Thoracic aorta (tissue), 2 donors: ENCODE measurements at places on chromosomes 5 and 9. TPM values are rescaled to one million over a fixed set of nuclear protein-coding genes. Genes with fewer than 3 reads are reported as not detected.

DNA sequence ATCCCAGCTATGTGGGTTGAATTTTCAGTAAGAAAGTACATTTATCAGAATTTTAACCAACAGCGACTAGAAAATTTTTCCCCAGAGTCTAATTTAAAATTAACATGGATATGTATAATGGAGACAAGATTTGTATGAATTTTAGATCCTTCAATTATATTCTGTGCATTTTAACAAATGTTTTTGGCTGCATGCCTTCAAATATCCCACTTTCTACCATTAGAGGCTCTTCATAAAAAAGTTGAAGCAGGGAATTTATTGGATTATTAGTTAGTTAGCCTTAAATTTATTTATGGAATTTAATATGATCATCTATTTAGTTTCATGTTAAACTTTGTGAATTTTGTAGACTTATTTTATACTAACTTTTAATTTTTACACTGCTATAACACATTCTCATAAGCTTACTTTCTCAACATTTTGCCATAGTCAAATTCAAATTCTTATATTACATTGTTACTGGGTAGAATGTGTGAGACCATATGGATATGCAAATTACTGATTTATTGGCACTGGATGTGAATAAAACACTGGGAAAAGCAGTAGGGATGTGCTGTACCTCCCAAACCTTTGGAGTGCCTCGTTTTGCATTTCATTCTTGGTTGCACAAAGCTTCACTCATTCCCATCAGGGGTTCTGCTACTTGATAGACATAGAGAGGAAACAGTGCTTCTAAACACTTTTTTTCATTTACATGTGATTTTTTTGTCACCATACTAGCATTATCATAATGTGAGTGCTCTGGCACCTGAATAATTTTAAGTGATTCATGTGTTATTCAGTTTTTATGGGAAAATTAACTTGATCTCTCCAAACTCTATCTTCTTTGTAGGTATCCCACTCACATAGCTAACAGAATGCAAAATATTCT is 491.8 kb upstream of the COX7C start:
- no peaks in the 10 kb centered on the region for H3K27me3 ChIP-seq
- DNase-seq: no peak
- H3K4me3 ChIP-seq: no peak overlapping the region
- H3K27ac ChIP-seq: no peak overlapping the region
- no peaks in the 10 kb centered on the region for H3K36me3 ChIP-seq

DNA sequence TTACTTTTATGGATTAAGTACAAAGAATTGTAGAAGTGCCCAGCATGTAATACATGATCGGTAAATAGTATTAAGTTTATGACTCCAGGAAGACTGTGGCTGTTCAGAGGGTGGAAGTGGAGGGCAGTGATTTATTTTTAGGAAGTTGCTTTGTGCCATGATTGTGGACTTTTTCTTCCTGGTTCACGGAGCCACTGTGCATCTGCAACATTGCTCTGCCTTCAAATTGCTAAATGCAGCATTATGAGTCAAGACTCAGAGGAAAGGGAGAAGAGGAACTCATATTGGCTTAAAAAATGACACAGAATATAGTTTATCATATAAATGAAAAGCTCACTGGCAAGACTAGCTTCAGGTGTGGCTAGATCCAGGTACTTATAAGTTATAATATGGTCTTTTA is 301.5 kb downstream of the KCTD16 start:
- H3K36me3 ChIP-seq: no peaks in the 10 kb centered on the region
- H3K27ac ChIP-seq: no peak overlapping the region
- H3K4me1 ChIP-seq: no peaks in the 10 kb centered on the region
- no peak for DNase-seq
- no peaks in the 10 kb centered on the region for H3K27me3 ChIP-seq
- H3K4me3 ChIP-seq: no peak overlapping the region

GRCh38 chr5:135327429-135328127 is 71.5 kb downstream of the MACROH2A1 start:
- no peaks in the 10 kb centered on the region for H3K4me1 ChIP-seq
- no peaks in the 10 kb centered on the region for H3K27me3 ChIP-seq
- no peak overlapping the region for H3K4me3 ChIP-seq
- H3K36me3 ChIP-seq: no peaks in the 10 kb centered on the region
- DNase-seq: no peak
- H3K27ac ChIP-seq: no peak overlapping the region

Gene GFI1B
- not detected for total RNA-seq

Gene PCDHB15
- 10.7 TPM for total RNA-seq

- H3K36me3 ChIP-seq: no peaks in the 10 kb centered on the region
- no peak overlapping the region for H3K4me3 ChIP-seq
- DNase-seq: no peak
- no peaks in the 10 kb centered on the region for H3K4me1 ChIP-seq
These were observed 212.0 kb downstream of the RAB3C start for GRCh38 chr5:58794875-58795274.

GRCh38 chr5:151155775-151156506 is 1.6 kb downstream of the ANXA6 start:
- DNase-seq: no peak
- H3K4me1 ChIP-seq: peaks cover 66% of the 10 kb centered on the region
- H3K27ac ChIP-seq: peak overlapping the region; percentile 82
- no peaks in the 10 kb centered on the region for H3K36me3 ChIP-seq
- no peaks in the 10 kb centered on the region for H3K27me3 ChIP-seq

GRCh38 chr5:140181002-140181483 is 6.1 kb downstream of the CYSTM1 start:
- no peak overlapping the region for H3K27ac ChIP-seq
- no peaks in the 10 kb centered on the region for H3K36me3 ChIP-seq
- H3K27me3 ChIP-seq: no peaks in the 10 kb centered on the region
- no peak for DNase-seq
- H3K4me1 ChIP-seq: peaks cover 22% of the 10 kb centered on the region

Gene PNPLA7
- total RNA-seq: 12.7 TPM

DNA sequence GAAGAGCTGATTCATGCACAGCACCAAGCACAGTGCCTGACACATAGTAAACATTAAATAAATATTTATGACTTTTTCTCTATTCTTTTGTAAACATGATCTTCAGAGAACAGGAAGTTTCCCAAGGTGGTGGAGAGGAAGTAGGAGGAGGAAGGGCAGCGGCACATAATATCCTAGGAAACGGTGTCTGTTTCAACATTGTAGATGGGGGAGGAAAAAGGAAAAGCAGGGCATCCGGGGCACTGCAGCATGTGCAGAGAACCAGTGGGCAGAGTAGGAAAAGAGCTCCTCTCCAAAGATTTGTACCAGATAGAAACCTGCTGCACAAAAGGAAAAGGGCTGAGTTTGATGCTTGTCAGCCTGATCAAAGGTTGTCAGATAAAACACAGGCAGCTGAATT is 421.7 kb upstream of the ZNF462 start:
- H3K4me1 ChIP-seq: no peaks in the 10 kb centered on the region
- H3K27ac ChIP-seq: no peak overlapping the region
- no peaks in the 10 kb centered on the region for H3K36me3 ChIP-seq
- DNase-seq: no peak
- no peaks in the 10 kb centered on the region for H3K27me3 ChIP-seq

Gene QRFP
- not detected for total RNA-seq

GRCh38 chr5:155655569-155655968 is 642.0 kb downstream of the KIF4B start:
- H3K4me1 ChIP-seq: no peaks in the 10 kb centered on the region
- H3K4me3 ChIP-seq: no peak overlapping the region
- no peak overlapping the region for H3K27ac ChIP-seq
- DNase-seq: no peak
- H3K27me3 ChIP-seq: no peaks in the 10 kb centered on the region

DNA sequence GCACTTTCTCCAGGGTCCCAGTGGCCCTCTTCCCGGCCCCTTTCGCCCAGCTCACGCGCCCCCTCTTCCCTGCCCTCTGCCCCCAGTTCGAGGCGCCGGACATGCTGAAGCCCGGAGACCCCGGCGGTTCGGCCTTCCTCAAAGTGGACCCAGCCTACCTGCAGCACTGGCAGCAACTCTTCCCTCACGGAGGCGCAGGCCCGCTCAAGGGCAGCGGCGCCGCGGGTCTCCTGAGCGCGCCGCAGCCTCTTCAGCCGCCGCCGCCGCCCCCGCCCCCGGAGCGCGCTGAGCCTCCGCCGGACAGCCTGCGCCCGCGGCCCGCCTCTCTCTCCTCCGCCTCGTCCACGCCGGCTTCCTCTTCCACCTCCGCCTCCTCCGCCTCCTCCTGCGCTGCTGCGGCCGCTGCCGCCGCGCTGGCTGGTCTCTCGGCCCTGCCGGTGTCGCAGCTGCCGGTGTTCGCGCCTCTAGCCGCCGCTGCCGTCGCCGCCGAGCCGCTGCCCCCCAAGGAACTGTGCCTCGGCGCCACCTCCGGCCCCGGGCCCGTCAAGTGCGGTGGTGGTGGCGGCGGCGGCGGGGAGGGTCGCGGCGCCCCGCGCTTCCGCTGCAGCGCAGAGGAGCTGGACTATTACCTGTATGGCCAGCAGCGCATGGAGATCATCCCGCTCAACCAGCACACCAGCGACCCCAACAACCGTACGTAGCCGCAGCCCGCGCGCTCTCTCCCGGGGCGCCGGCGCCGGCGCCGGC is 1.0 kb downstream of the PRDM6 start:
- no peaks in the 10 kb centered on the region for H3K36me3 ChIP-seq
- H3K27ac ChIP-seq: peak overlapping the region; percentile 84
- H3K4me1 ChIP-seq: no peaks in the 10 kb centered on the region
- H3K4me3 ChIP-seq: peak overlapping the region; percentile 93
